ENCODE measurements at places on chromosomes 5 and 9. TPM values are rescaled to one million over a fixed set of nuclear protein-coding genes. Genes with fewer than 3 reads are reported as not detected.

- no peak for DNase-seq
Measured at GRCh38 chr9:113143432-113144227, 7.2 kb upstream of the SLC31A2 start.

DNA sequence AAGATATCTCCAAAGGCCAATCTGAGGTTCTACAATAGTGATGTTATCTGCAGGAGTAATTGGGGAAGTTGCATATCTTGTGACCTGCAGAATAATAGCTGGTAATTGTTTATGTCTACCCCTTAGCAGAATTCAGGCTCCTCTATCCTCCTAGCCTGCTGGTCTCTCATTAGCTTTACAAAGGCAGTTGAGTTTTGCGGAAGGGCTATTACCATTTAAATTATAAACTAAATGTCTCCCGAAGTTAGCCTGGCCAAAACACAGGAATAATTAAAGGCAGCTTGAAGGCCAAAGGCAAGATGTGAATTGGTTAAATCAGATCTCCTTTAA is 168.7 kb downstream of the TTC39B start:
- no peak for DNase-seq

DNA sequence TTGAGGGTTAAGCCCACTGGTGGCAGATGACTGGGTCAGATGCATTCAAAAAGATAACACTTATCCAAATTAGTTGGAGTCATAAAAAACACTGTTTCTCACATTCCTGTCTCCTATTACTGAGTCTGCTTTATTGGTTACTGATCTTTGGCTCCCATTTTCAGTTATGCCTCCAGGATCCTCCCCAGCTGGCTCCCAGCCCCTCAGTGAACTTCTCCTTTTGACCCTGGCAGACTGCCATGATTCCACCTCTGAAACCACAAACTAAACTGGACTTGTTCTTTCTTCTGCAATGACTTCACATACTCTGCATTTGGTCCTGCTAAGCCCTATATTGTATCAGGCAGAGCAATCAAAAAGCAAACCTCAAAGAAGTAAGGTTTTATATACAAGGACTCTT is 860.8 kb upstream of the DMAC1 start:
- peak; percentile 20 for DNase-seq

DNA sequence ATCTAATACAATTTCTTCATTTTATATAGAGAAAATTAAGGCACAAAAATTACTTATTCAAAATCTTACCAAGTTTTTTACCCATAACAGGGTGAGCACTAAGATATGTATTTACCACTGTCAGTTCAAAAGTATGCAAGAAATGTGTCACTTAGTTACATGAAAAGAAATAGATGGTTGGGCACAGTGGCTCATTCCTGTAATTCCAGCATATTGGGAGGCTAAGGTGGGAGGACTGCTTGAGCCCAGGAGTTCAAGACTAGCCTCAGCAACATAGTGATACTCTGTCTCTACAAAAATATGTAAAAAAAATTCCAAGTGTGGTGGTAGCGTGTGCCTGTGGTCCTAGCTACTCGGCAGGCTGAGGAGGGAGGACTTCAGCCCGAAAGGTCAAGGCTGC is 19.4 kb downstream of the YIPF5 start:
- DNase-seq, result no peak

- DNase-seq, result peak; percentile 72
Measured at GRCh38 chr5:126777257-126777974, 480 bp downstream of the LMNB1 start.

DNA sequence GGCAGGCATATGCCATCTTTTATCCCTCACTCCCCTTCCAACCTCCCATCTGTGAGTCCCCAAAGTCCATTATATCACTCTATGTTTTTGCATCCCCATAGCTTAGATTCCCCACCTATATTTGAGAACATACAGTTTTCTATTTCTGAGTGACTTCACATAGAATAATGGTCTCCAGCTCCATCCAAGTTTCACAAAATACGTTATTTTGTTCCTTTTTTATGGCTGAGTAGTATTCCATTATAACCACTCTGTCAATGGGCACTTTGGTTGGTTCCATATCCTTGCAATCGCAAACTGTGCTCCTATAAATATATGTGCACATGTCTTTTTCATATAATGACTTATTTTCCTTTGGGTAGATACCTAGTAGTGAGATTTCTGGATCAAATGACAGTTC is 178.6 kb downstream of the GAS1 start:
- DNase-seq, result no peak

DNA sequence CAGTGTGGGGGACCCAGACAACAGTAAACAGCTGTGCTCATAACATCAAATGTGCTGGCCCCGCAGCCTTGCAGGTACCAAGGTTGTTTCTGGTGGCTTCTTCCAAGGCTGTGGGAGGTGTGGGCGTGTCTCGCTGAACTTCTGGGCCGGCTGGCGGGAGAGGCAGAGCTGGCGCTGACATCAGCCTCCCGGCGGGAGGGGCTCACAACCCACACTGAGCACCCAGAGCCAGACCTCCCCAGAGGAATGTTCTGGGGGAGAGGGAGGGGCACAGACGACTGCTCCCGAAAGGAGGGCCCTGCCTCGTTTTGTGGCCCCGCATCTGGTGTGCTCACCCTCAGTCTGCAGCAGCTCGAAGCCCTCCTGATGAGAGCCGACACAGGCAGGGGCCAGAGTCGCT is 6.9 kb upstream of the SLC12A7 start:
- DNase-seq, result no peak

- peak; percentile 78 for DNase-seq
Measured at GRCh38 chr9:108953983-108954574, 19.9 kb downstream of the ABITRAM start.

GRCh38 chr9:33415501-33416038 is 13.2 kb upstream of the AQP7 start:
- DNase-seq, result peak; percentile 49

DNA sequence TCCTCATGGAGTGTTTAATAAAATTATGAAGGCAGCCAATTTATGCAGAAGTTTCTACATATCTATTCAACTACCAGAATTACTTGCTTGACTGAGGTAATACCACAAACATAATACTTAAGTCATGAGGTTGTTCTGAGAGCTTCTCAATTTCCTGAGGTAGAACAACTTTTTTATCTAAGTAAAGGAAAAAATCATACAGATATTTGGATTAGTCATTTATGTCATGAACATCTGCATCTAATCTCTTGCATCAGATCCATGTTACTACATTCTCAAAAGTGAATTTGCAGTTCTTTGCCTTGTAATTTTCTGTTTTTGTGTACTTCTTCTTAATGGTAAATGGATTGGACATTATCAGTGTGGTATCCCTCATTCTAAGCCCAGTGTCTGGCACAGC is 60.4 kb upstream of the RGMB start:
- no peak for DNase-seq

ARHGEF28 gene
- 108 TPM for total RNA-seq

GRCh38 chr5:127337876-127338275 is 47.3 kb downstream of the MEGF10 start:
- DNase-seq, result no peak

DNA sequence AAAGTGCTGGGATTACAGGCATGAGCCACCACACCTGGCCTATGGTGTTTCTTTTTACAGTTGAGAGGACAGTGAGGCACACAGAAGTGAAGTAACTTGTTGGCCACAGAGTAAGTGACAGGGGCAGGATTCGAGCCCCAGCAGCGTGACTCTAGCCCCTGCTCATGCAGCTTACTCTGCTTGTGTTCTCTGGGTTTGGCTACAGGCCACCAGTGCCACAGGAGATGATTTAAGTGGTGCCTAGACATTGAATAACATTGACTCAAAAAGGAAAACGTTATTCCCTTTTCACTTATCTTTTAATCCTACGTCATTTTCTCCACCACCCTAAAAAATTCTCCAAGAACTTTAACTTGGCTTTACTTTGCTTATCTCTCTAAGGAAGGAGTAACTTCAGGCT is 61.4 kb downstream of the SNX24 start:
- peak; percentile 7 for DNase-seq

DNA sequence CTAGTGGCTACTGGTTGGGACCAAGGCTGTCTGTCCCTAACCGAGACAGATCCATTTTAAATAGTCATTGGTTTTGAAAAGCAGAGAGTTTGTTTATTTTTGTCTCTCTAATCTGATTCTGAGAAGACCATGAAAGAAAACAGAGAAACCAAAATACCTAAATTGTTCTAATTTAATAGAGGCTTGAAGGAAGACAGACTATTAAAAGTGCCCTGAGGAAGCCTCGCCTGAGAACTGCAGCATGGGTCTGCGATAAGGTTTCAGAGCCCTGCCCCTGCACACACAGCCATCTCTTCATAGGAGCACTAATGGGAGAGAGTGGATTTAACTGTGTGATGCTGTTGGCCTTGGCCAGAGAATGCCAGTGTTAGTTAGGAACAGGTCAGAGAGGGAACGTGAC is 175.5 kb upstream of the SV2C start:
- no peak for DNase-seq

DNA sequence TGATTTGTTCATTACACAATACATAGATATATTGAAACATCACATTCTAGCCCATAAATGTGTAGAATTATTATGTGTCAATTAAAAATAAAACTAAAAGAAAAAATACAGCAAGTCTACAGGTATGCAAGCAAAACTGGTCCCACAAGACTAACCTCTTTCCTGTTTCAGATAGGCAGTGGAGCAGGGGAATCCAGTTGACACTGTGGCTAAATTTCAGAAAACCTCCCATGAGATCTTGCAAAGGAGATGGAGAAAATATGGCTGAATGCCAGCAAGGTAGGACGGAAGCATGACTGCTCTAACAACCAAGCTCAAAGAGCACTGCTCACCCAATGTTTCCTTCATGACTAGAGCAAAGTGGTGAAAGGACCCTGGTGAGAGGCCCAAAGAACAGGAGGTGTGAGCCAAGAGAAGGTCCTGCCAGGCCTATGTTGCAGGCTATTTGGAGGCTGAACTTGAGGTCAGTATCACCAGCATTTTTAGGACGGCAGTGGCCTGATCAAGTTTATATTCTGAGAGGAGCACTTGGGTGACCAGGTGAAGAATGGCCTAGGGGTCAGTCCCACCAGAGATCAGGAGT is 1.1 kb upstream of the SH3TC2 start:
- no peak for DNase-seq

DNA sequence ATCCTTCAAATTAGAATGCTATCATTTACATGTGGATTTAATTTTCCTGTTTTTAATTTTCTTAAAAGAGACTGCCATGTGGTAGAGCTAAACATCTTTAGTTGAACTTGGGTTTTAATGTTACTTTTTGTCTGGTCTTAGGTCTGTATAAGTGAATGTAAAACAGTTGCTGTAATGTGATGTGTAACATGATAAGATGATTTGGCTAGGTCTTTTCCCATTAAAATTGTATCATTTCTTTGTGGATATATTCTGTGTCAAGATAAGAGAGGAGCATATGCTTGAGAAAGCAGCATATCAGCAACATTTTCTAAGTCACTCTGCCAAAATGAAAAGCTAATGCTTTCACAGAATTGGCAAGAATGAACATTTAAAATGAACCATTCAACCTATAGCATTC is 18.5 kb downstream of the TMEM167A start:
- DNase-seq, result no peak

DNA sequence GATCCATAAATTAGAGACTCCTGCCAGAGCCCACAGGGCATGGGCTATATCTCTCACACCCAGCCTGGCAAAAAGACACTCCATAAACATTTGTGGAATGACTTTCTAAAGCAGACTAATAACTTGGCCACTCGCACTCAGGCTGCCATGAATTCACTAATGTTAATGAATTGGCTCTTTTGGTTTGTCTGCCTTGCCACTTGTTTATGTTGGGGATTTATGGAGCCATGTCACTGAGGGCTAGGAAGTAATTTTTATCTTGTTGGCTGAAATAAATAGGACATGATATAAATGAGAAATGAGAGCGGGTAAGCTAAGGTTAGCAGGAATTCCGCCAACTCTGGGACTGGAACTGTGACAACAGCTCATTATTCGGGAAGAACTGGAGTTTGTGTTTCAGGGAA is 55.2 kb downstream of the DROSHA start:
- no peak for DNase-seq

DNA sequence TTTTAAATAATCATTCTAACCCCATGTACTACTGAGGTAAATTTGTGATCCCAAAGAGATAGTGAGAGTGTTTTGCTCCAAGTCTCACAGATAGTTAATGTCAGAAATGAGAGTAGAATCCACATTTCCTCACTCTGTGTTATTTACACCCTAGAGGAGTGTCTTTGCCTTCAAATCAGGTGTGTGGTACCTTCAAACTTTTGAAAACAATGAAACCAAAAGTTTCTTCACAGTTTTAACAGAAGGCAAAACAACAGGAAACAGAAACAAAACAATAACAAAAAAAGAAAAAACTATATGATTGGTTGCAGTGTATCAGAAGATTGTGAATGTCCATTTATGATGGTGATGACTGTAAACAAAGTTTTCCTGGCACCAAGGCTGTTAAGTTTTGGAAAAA is 85.9 kb downstream of the ERBIN start:
- DNase-seq, result no peak

- DNase-seq, result peak; percentile 35
Measured at GRCh38 chr5:78649211-78649695, 681 bp upstream of the LHFPL2 start.

- no peak for DNase-seq
Measured at GRCh38 chr5:83589786-83590185, 118.2 kb downstream of the VCAN start.

GRCh38 chr9:103193992-103194391 is 198.9 kb downstream of the CYLC2 start:
- no peak for DNase-seq

STPG3 gene
- total RNA-seq, result not detected

CDKN2B-AS1 gene
- 2.4 TPM for total RNA-seq

ARL14EPL gene
- total RNA-seq, result 0.58 TPM

TUSC1 gene
- total RNA-seq, result 12.1 TPM

GRCh38 chr9:69771775-69772418 is 12.1 kb upstream of the PTAR1 start:
- no peak for DNase-seq

- no peak for DNase-seq
Measured at GRCh38 chr9:126702151-126703001, 88.6 kb downstream of the LMX1B start.

DNA sequence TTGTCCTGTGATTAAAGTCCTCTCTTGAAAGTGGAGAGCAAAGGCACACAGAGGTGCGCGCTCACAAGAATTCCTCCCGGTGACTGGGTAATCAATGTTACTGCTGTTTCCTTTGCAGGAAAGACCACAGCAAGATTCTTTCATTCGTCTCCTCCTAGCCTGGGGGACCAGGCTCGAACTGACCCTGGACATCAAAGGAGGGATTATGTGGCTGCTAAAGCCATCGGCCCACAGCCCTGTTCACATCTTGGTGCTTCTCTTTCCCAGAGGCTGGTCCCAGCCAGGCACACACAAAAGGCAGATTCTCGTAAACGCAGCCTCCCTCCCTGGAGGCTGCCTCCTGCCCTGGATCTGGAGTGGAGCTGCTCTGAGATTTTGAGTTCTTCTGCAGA is 230.9 kb downstream of the FANCC start:
- DNase-seq, result no peak

TMEM215 gene
- not detected for total RNA-seq

- no peak for DNase-seq
Measured at GRCh38 chr5:91433861-91434260, 50.7 kb upstream of the ARRDC3 start.

WHRN gene
- 0.69 TPM for total RNA-seq

DNA sequence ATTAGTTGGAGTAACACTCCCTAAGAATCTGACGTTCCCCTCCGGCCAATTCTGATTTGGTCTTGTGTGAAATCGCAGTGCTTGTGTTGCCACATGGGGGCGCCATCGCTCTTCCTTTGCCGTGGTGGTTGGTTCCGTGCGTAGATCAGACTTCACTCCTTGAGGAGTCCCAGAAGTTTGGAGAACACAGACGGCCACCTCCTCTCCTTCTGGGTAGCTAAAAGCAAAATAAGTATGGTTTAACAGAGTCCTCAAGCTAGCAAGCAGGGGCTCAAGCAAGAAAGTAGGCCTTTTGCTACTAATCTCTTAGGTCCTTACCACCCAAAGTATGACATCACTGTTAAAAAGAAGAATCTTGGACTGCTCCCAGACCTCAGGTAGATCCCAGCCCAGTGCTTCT is 59.5 kb downstream of the HSPA4 start:
- peak; percentile 83 for DNase-seq
